Fibroblast of the aortic adventitia (primary cell): ENCODE measurements at places on chromosomes 3 and 15. TPM values are rescaled to one million over a fixed set of nuclear protein-coding genes. Genes with fewer than 3 reads are reported as not detected.

VPS8 gene
- 56.6 and 83.7 TPM in 2 replicates for total RNA-seq

RBPMS2 gene
- 0.09 TPM in 1 of 2 replicates, not detected in the other for total RNA-seq

DAZL gene
- not detected in 2 replicates for total RNA-seq

ERICH6 gene
- total RNA-seq: 0.18 and 0.41 TPM in 2 replicates

FOXB1 gene
- not detected in 2 replicates for total RNA-seq

RAF1 gene
- 37.5 and 78.0 TPM in 2 replicates for total RNA-seq

VGLL3 gene
- total RNA-seq: 38.8 and 47.4 TPM in 2 replicates

SCG3 gene
- total RNA-seq: not detected in 2 replicates

MLF1 gene
- total RNA-seq: 14.7 and 14.9 TPM in 2 replicates

GATM gene
- total RNA-seq: 0.18 and 0.57 TPM in 2 replicates

PIGX gene
- total RNA-seq: 28.0 and 33.5 TPM in 2 replicates

P2RY13 gene
- total RNA-seq: not detected in 2 replicates

PLXNB1 gene
- 30.0 and 59.5 TPM in 2 replicates for total RNA-seq

SV2B gene
- 0.08 TPM in 1 of 2 replicates, not detected in the other for total RNA-seq

TICRR gene
- 0.33 and 8.8 TPM in 2 replicates for total RNA-seq

ACP3 gene
- total RNA-seq: 0.63 TPM in 1 of 2 replicates, not detected in the other

NR1I2 gene
- total RNA-seq: 0.27 TPM in 1 of 2 replicates, not detected in the other

FGD5 gene
- total RNA-seq: 0.18 and 3.9 TPM in 2 replicates

GADL1 gene
- total RNA-seq: 0.18 TPM in 1 of 2 replicates, not detected in the other
